LHCN-M2 (cell line): ENCODE measurements at places on chromosomes 6 and 20. TPM values are rescaled to one million over a fixed set of nuclear protein-coding genes. Genes with fewer than 3 reads are reported as not detected.

Gene HLA-DMB
- 0.38 TPM in 1 of 2 replicates, not detected in the other for total RNA-seq

DNA sequence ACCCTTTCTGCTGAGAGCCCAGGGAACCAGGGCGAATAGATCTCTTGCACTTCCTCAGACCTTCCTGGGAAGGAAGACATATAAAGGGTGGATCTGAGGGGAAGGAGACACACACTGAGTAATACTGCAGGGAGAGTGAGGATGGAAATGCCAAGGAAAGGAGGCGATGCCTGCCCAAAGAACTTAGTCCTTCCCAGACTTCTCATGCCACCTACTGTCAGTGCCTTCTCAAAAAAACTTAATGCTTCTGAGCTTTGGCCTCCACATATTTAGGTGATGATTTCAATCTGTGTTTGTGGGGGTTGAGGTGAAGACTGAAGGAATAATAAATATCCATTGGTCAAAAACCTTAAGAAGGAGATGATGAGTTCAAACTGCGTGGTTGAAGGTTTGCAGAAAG, 9.7 kb downstream of the BTN3A1 start:
- DNase-seq, result no peak

Gene PHACTR3
- total RNA-seq, result 0.63 TPM in 1 of 2 replicates, not detected in the other

Gene GNAS-AS1
- 0.11 TPM in 1 of 2 replicates, not detected in the other for total RNA-seq

- no peak for DNase-seq
Observed at GRCh38 chr6:39518221-39518620, 195.7 kb upstream of the KCNK16 start.

- DNase-seq, result no peak
Observed at GRCh38 chr6:170048615-170049256, 242.1 kb downstream of the DLL1 start.

Gene RSPO4
- total RNA-seq, result not detected in 2 replicates

Gene ANKRD66
- not detected in 2 replicates for total RNA-seq

Gene NMBR
- total RNA-seq, result not detected in 2 replicates

DNA sequence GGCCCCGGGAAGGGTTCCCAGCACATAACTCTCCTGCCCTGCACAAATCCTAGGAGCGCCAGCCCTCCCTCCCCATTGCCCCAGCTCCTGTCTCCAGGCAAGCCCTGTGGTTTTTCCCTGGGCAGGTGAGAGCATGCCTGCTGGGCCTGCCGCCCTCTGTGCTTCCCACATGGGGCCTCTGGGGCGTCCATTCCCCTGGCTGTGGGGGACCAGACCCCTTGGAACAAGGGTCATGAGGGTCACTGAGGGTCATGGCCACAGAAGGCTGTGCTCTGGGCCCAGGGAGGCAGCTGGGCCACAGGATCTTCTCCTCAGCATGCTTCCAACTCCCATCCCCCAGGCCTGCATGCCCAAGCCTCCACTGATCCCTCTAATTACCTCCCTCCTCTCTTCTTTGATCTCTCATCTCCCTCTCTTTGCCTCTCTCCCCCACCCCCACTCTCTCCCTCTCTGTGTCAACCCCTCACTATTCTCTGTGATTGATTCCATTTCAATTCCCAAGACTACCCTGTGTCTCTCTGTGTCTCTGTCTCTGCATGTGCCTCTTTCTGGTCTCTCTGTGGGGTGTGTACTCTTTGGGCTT, 6.1 kb downstream of the MDFI start:
- DNase-seq, result no peak

- no peak for DNase-seq
Observed at GRCh38 chr6:4948781-4949450, 54.9 kb downstream of the RPP40 start.

DNA sequence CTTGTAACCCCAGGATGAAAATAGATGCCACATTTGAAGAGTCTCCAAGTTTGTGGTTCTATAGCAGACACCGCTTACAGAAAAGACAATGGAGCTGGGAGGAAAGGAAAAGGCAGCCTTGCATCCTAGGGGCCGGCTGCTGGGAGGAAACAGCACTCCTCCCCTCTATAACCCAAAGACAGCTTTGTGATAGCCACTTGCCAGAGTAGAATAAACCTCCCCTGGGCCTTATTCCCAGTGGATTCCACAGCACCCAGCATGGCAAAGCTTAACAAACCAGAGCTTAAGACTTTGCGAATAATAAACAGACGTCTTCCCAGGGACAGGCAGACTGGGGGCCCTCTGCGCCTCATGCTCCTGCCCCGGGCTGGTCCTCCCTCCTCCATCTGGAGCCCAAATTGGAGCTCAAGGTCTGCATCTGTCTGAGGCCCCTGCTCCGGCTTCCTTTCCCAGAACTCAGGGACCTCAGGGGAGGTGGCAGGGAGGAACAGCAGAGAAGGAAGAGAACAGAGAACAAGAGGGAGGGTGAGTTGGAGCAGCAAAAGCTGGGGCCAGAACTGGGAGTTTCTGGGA, 8.8 kb upstream of the TAF8 start:
- no peak for DNase-seq

- peak; percentile 31 for DNase-seq
Observed at GRCh38 chr6:27541212-27541932, 68.5 kb upstream of the ZNF184 start.

- no peak for DNase-seq
Observed at GRCh38 chr6:166575205-166575604, 11.3 kb downstream of the RAMACL start.

DNA sequence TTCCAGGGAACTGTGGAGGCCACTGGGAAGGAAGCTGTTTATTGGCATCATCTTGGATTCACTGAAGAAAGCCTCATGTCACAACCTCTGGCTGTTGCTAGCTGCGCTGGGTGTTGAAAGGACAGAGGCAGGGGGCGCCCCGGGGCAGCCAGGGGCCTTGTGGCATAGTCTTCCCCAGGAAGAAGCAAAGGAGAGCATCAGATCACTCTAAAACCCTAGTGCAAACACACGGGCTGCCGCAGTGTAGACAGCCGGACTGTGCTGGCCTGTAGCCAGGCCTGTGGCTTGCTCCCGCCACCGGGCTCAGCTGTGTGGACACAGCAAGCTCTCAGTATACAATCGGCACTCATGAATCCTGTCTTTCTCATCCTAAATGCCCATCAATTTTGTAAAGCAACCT, 23.8 kb upstream of the SMOC2 start:
- DNase-seq, result no peak

DNA sequence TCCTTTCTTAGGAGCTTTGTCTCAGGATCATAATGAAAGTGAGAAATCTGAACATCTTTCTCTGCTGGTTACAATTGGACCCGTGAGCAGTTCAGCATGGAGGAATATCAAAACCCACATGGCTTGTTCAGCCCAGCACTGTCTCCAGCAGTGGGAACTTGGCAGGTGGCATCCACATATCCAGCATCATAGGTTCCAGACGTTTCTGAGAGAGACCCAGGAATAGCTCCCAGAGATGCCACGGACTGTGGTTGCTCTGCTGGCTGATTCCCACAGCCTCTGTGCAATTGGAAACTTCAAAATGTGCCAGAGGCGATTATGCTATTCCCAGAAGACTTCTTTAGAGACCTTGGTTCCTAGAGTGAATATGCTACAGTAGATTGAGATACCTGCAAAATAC, 76.4 kb downstream of the PHACTR2 start:
- no peak for DNase-seq

- no peak for DNase-seq
Observed at GRCh38 chr6:118394106-118394505, 154.0 kb upstream of the PLN start.

DNA sequence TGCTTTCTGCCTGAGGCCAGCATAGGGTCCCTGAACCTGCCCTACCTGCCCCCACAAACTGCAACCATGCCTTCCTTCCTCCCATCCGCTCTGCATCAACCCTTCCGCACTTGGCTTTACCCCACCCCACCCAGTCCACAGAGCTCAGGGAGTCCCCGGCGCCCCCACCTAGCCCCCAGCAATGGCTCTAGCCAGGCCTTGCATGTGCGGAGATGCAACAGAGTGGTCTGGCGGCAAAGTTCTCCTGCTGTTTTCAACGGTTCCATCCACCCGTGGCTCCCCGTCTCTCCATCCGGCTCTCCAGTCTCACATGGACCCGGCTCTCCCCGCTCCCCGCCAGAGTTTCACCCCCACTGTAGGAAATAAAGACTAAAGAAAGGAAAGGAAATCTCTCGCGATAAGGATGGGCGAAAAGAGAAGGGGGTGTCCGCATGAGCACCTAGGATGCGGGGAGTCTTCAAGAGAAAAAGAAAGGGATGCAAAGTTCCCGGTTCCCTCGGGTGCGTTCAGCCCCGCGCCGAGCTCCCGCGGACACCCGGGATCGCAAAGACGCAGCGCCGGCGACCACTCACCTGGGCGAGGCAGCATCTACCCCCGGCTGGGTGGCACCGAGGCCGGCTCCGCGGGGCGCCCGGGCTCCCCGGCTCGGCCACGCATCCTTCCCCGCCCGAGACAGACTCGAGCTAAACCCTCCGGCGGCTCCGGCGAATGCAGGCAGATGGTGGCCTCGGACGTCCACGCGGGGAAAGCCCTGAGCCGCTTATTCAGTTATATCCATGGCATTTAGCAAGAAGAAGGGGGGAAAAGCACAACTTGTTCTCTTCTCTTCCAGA, 579 bp downstream of the LRFN2 start:
- no peak for DNase-seq

Gene DDX43
- not detected in 2 replicates for total RNA-seq

GRCh38 chr6:64750910-64751309, 956.1 kb downstream of the EYS start:
- no peak for DNase-seq

Gene C20orf202
- not detected in 2 replicates for total RNA-seq

DNA sequence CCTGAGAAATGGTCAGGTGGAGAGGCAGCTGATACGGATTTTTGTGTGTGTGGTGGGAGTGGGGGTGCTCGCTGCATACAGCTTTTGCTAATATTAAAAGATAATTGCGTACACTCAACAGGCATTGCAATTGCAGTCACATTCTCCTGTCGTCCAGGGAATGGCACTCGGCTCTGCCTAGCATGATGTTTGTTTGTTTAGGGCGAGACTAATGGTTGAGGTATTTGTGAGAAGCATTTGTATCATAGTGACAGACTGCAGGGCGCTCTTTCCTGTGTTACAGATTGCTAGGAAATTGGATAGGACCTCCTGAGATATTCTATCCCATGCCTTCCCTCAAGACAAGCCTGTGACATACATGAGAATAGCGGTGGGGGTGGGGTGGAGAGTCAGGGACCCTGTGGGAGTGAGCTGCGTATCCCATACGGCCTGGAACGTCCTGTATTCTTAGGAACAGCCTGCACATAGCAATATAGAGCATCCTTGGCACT, 207.4 kb downstream of the SOX4 start:
- DNase-seq, result peak; percentile 83

Gene MYT1
- total RNA-seq, result not detected in 2 replicates

DNA sequence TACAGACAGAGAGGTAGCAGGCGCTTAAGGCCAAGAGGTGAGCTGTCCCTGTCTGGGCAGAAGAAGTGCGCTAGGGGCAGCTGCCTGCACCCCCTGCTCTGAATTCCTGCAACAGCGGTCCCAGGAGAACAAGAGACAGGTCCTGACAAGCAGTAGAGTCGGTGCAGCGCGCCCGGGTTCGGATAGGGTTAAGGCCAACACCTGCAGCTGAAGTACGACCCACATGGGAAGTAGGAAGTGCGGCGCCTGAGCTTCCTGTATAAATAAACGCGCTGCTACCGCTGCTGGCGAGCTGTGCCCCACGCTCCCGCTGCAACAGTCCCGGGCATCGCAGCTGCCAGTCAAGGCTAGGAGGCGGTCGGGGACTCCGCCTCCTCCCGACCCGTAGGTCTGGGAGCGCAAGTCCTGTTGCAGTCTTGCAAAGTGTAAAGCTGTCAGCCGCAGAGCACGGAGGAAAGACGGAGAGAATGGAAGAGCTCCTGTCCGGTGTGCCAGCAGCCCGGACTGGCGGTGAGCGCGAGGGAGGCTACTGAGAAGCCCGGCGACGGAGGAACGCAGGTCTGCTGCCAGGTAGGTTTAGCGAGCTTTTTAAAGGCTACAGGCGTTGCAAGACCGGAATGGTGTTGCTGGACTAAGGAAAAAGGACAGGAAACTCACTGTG, at the start of gene RNF144B:
RNF144B (plus strand) TSS at position 290 of the 661 bp plus-strand sequence. CDS start 12,185 bp downstream, outside the sequence.
- peak; percentile 65 for DNase-seq

- DNase-seq, result peak; percentile 62
Observed at GRCh38 chr6:131657630-131658111, 20.6 kb downstream of the ENPP3 start.

- no peak for DNase-seq
Observed at GRCh38 chr6:17874753-17875152, 112.7 kb downstream of the KIF13A start.

GRCh38 chr6:155894758-155895157, 439.1 kb upstream of the NOX3 start:
- DNase-seq, result no peak

GRCh38 chr6:118768904-118769325, 117.5 kb upstream of the CEP85L start:
- no peak for DNase-seq

DNA sequence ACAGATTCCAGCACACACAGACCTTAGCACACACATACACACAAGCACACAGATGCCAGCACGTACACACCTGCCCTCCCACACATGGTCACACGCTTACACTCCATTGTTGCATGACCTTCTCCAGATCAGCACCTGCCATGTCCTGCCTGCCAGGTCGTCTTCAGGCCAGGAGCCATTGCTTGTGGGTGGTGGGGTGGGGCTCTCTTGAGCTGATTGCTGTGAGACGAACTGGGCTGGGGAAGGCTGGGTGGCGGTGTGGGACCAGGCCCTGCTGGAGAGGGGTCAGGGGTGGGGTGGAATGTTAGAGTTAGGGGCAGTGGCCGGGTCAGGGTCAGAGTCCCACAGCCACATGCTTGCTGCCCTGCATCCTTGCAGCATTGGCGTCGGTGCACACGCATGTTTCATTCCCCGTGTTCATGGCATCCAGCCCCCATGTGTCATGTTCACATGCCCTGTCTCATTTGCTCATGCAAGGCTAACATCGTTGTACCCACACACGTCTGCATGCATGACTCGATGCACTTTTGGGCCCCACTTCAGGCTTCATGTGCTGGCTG, 6.5 kb upstream of the NPBWR2 start:
- DNase-seq, result no peak

- DNase-seq, result no peak
Observed at GRCh38 chr6:53220605-53221004, 72.0 kb upstream of the GCM1 start.

- peak; percentile 97 for DNase-seq
Observed at GRCh38 chr6:5905431-5906339, 101.0 kb downstream of the NRN1 start.

Gene PPP1R16B
- total RNA-seq, result not detected in 2 replicates

GRCh38 chr6:80348263-80348662, 241.8 kb downstream of the BCKDHB start:
- DNase-seq, result peak; percentile 62
